Effector CD8-positive, alpha-beta T cell (primary cell): ENCODE measurements at places on chromosomes 3 and 15.

- DNase-seq, result no peak
These were observed 132.2 kb downstream of the KLF13 start for GRCh38 chr15:31458596-31459399.

- DNase-seq, result no peak
These were observed 38.8 kb upstream of the PCSK6 start for GRCh38 chr15:101528108-101528916.

GRCh38 chr3:162338514-162338913 lies 841.9 kb downstream of the OTOL1 start:
- DNase-seq, result no peak

GRCh38 chr15:76930831-76931396 lies 635 bp upstream of the RCN2 start:
- no peak for DNase-seq

- DNase-seq, result no peak
These were observed 112.4 kb downstream of the CD47 start for GRCh38 chr3:107978131-107979055.

DNA sequence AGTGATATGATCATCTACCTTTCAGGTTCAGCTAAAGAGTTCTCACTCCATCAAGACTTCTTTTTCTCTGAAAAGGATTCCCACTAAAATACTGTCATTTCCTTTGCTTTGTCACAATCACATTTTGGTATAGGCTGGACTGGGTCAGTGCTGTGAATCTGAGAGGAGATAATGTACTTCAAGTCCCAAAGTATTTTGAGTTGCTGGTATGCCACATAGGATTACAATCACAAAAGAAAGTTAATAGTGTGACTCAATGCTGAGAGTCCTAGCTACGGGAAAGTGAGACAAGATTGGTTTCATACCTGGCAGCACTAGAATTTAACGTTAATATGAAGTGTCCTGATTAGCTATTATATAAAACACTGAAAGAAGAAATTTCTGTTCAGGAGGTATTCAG lies 1073.5 kb downstream of the FHIT start:
- DNase-seq, result no peak

DNA sequence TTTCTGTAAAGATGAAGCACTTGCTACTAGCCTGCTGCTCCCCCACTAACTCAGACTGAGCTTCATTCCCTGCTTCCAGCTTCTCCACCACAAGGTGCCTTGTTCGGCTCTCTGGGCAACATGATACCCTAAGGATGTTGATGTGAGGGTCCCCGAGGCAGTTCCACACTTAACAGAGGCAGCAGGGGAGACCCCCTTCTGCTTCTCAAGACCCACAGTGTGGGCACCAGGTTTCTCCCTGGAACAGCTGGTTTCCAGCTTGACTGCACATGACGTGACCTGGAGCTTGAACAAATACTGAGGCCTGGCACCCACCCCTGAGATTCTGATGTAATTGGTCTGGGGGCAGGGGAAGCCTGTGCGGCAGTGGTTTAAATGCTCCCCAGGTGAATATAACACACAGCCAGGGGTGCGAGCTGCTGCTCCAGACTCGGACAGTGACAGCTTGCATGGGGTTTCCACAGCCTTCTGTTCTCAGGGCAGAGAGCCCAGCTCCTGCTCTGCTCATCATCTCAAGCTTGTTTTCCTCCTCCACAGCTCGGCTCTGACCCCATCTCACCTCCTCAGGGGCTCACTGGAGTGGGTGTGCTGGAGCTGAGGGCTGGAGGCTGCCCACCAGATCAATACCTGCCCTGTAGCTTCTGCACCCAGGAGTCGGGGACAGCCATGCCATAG lies 95.0 kb upstream of the HACD2 start:
- DNase-seq, result no peak

DNA sequence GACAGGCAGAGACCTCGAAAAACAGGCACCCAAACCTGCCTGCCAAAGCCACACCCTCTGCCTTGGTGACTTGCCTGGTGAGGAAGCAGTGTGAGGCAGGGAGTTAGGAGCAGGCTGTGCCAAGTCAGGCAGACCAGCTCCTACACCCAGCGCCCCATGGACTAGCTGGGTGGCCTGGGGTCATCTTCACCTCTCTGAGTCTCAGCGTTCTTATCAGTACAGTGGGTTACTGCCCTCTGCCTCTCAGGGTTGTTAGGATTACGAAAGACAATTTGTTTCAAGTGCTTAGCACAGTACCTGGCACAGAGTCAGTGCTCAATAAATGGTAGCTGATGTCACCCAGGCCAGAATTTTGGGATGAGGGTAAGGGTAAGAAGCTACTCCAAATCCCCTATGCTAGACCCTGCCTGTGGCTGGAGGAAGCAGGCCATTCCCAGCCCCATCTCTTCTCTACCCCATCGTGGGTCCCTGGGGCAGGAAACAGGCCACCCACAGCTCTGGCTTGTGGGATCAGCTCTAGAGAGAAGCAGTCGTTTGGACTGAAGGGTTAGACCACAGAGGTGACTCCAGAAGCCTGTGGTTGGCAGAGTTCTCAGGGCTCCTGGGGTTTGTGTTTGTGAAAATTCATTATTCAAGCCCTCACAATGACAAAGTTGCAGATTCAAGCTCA lies 10.1 kb downstream of the SLC51B start:
- DNase-seq, result no peak

GRCh38 chr3:172564499-172564898 lies 41.3 kb upstream of the TNFSF10 start:
- no peak for DNase-seq

DNA sequence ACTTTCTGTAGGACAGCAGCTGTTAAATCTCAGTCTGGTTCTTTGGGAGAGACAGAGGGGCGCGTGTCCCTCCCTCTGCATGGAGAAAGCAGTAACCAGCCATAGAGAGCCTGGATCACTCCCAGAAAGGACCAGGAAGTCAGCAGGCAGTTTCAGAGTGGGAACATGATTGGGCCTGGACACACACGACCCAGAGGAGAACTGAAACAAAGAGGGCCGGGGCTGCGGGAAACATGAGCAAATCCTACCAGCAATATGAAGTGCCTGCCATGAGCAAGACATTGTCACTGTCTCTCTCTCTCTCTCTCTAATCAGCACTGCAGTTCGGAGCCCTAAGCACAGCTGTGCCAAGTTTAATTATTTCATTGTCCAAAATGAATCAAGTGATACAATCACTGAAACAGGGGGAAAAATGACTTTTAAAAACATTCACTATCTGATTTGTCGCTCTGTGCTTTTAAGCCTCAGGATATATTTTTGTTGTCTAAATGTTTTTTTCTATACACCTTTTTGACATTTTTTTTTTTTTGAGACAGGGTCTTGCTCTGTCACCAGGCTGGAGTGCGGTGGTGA lies 17.6 kb downstream of the MUC13 start:
- no peak for DNase-seq

DNA sequence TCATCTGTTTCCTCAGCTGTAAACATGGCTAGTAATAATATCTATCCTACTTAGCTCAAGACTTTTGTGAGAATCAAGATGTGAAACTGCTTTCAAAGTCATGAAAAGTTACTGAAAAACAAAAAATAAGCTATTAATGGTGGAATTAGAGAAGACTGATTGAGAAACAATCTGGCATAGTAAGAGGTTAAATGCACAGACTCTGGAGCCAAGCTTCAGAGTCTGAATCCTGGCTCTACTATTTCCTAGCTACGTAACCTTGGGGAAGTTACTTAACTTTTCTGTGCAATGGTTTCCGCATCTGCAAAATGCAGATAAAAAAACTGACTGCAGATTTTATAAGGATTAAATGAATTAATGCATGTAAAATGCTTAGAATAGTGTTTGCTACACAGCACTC lies 28.8 kb downstream of the LRRFIP2 start:
- DNase-seq, result no peak
